Vagina (tissue), 2 donors: ENCODE measurements at places on chromosomes 6 and 20. TPM values are rescaled to one million over a fixed set of nuclear protein-coding genes. Genes with fewer than 3 reads are reported as not detected.

CDH22 gene
- total RNA-seq: 1.7 TPM

FNDC1 gene
- 0.49 TPM for total RNA-seq

CGA gene
- total RNA-seq: not detected

BPIFB2 gene
- total RNA-seq: not detected

DNA sequence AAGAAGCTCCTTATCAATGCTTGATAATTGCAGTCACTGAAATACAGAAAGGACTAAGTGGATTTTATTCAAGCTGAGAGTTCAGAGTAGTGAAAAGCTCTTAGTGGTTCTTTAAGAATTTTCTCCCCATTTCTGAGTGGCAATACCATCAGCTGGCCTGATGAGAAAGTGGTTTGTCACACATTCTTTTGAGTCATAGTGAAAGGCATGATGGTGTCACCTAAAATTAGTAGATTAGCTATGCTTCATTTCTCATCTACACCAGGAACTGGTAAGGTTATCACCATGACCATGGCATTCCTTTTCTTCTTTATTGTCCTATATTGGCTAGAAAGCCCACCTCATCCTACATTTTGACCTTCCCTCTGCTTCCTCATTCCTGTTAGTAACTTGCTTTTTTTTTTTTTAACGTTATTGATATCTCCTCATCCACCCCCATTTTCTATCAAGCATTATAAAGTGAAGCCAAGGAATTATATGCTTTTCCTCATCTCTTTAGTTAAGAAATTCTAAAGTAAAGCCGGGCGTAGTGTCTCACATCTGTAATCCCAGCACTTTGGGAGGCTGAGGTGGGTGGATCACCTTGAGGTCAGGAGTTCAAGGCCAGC, 67.4 kb upstream of the LOC128125822 start:
- no peak for DNase-seq
- H3K4me3 ChIP-seq: no peak overlapping the region
- no peaks in the 10 kb centered on the region for H3K27me3 ChIP-seq
- H3K36me3 ChIP-seq: no peaks in the 10 kb centered on the region

DNA sequence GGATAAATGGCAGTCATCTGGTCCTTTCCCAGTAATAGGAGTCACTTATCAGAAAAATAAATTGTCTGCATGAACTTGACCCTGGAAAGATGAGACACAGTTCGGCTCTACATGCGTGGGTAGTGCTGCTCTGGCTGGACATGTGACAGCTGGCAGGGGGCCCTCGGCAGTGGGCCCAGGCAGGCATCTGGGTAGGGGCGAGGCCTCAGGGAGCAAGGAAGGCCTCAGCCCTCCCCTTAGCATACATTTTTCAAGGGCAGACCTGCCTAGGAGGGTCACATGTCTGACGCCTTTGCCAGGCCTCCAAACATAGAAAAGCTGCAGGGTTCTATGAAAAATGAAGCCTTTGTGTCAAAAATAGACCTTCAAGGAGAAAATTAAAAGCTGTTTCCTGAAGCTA, 12.8 kb upstream of the ILRUN start:
- H3K27ac ChIP-seq: peak overlapping the region; percentile 25
- DNase-seq: no peak
- H3K4me1 ChIP-seq: peaks cover 17% of the 10 kb centered on the region
- no peaks in the 10 kb centered on the region for H3K27me3 ChIP-seq
- H3K36me3 ChIP-seq: no peaks in the 10 kb centered on the region
- H3K4me3 ChIP-seq: no peak overlapping the region

DNA sequence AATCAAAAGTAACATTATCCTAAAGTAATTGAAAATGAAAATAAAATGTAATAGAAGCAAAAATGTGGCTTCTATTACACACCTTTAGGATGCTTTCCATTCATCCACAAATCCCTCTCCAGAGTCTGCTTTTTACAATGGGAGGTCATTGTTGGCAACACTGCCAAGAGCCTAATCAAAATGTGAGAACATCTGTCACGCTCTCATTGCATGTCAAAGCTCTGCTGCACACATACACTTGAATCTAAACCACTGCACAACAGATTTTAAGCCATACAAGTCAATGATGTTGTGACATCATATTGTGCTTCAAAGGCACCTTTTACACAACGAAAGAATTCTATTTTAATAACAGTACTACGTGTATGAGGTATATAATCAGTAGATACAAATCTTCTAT, 82.1 kb downstream of the PREP start:
- H3K27ac ChIP-seq: no peak overlapping the region
- H3K36me3 ChIP-seq: peaks cover 19% of the 10 kb centered on the region
- no peak for DNase-seq

GRCh38 chr20:47161411-47161810, 195.1 kb downstream of the ZMYND8 start:
- no peak overlapping the region for H3K4me3 ChIP-seq
- H3K27ac ChIP-seq: no peak overlapping the region
- no peaks in the 10 kb centered on the region for H3K4me1 ChIP-seq
- no peaks in the 10 kb centered on the region for H3K36me3 ChIP-seq
- DNase-seq: no peak

DNA sequence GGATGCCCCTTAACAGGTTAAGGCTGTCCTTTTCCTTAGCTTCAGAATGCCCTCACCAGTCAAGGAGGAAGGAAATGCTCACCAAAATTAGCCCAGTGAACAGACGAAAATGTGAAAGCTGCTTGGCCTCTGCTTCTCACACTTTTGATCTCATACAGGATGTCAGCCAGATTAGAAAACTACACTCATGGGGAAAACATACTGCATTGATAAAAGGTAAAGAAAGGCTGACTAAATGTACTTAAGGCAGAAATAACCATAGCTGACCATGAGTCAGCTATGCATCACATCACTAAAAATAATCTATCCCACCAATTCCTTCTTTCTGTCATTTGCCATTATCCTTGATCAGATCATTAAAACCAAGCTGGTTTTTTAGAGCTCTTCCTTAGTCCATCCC, 198.4 kb upstream of the TENT5A start:
- H3K27me3 ChIP-seq: no peaks in the 10 kb centered on the region
- no peaks in the 10 kb centered on the region for H3K36me3 ChIP-seq
- H3K4me3 ChIP-seq: no peak overlapping the region

DNA sequence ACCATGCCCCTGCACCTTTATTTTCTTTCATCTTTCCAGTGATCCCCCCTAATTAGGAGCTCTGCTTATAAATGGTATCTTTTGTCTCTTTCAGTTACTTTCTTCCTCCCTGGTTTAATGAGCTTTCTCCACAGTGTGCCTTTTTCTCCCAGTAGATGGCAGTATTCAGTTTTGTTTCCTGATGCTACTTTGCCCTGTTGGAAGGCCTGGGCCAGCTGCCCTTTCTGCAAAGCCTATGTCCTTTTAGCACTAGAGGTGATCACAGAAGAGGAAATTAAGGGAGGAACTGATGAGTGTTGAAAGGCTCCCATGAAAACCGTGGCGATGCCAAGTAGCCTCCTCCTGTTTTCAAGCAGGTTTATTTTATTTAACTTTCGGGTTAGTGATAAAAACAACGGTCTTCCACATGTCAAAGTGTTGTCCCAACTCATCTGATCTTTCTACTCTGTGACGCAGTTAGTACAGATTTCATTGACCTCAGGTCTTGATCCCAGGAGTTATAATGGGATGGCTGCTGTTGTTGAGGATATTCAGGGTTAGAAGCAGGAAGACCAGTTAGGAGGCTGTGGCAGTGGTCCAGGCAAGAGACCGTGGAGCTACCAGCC, 184.2 kb upstream of the BMP2 start:
- no peaks in the 10 kb centered on the region for H3K27me3 ChIP-seq
- DNase-seq: no peak
- no peaks in the 10 kb centered on the region for H3K4me1 ChIP-seq
- no peak overlapping the region for H3K27ac ChIP-seq
- no peak overlapping the region for H3K4me3 ChIP-seq

DNA sequence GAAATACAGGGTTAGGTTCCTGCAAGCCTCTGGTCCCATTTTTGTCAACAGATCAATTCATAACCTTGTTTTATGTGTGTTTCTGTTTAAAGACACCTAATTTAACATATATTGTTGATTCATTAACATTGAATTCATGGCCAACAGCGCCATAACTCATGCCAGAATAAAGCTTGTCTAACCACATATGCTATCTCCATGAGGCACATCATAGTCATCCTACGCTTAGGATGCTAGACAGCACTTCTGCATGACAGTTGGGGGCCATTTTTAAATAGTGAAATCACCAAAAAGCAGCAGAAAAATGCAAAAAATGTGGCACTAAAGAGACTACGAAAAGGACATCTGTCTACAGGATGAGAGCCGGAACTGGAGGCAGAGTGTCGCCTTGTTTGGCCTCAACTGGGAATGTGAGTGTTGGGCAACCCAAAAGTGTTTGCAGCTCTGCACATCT, 37.9 kb downstream of the TRAM2 start:
- H3K27ac ChIP-seq: no peak overlapping the region
- H3K4me3 ChIP-seq: no peak overlapping the region
- H3K4me1 ChIP-seq: peaks cover 60% of the 10 kb centered on the region
- H3K27me3 ChIP-seq: no peaks in the 10 kb centered on the region
- DNase-seq: no peak

- no peak overlapping the region for H3K4me3 ChIP-seq
- H3K4me1 ChIP-seq: no peaks in the 10 kb centered on the region
- no peaks in the 10 kb centered on the region for H3K27me3 ChIP-seq
- DNase-seq: no peak
- H3K36me3 ChIP-seq: no peaks in the 10 kb centered on the region
These were observed 18.9 kb upstream of the ARFGEF3 start for GRCh38 chr6:138142806-138143205.

DNA sequence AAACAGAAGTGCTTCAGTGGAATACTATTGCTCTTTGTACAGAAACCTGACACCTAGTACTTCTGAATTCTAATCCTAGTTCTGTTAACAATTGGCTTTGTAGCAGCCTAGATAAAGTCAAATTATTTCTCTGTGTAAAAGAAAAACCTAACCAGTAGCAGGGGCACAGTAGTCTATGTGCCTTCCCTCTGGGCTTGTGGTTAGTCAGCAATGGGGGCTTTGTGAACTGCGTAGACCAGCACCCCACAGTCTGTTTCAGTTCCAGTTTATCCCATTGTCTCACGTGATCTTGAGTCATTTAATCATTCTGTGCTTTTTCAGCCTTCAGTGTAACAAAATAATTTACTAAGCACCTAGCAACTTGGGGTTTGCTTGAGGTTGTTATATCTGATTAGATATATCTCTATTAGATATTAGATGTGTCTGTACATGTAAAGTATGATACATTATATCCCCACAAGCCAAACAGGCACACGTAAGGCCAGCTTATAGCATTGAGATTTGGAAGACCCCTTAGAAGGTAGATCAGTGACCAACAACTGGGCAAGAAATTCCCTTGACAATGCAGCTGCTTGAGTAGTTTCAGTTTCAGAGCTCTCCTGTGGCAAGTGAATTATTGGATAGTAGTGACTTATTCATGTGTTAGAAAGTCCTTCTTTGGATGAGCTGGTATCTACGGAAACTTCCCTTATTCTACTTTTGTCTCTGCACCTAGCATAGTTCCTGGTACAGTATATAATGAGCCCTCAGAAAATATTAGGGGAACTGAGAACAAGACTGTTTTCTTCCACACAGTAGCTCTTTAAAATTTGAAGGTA, 27.9 kb upstream of the CCR6 start:
- peak; percentile 22 for DNase-seq
- no peaks in the 10 kb centered on the region for H3K27me3 ChIP-seq
- H3K4me1 ChIP-seq: no peaks in the 10 kb centered on the region

GRCh38 chr20:34532756-34533155, 16.5 kb downstream of the DYNLRB1 start:
- peaks cover 78% of the 10 kb centered on the region for H3K36me3 ChIP-seq
- no peak for DNase-seq
- no peak overlapping the region for H3K4me3 ChIP-seq
- H3K4me1 ChIP-seq: peaks cover 12% of the 10 kb centered on the region

DNA sequence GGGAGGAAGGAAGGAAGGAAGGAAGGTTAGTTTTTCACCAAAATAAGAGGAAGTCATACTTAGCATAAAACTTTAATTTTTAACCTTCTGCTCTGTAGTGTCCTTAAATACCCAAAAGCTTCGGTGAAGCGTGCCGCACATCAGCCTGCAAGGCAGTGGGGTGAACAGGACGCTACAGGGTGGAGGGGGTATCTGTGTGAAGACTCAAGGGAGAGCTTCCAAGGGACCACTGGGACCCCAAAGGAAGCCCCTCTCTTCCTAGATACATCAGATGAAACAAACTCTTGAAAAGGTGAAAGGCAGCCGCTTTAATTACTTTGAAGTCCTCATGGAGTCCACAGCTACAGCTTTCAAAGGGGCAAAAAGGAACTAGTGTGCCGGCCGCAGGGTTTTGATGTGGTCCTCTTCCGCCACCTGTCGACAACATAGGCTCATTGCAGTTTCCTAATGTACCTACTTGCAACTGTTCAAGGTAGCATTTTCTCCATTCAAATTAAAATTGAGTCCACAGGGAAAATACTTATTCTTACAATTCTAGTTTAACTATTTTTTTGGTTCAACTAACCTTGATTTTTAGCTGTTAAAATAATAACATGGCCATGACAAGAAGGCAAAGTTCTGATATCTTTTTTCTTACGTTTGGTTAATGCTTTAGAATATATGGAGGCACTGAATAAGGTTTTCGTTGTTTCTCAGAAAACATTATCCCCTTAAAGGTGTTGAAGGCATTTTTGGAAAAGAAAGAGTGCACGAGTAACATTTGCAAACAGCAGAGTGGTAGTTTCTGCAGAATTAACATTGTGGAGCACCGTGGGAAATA, 135.0 kb upstream of the RIPOR2 start:
- H3K4me1 ChIP-seq: no peaks in the 10 kb centered on the region
- no peaks in the 10 kb centered on the region for H3K36me3 ChIP-seq
- no peak overlapping the region for H3K4me3 ChIP-seq

- H3K27me3 ChIP-seq: no peaks in the 10 kb centered on the region
- no peak for DNase-seq
- no peaks in the 10 kb centered on the region for H3K36me3 ChIP-seq
- H3K4me1 ChIP-seq: peaks cover 25% of the 10 kb centered on the region
These were observed 39.4 kb upstream of the PMEPA1 start for GRCh38 chr20:57749131-57749690.

DNA sequence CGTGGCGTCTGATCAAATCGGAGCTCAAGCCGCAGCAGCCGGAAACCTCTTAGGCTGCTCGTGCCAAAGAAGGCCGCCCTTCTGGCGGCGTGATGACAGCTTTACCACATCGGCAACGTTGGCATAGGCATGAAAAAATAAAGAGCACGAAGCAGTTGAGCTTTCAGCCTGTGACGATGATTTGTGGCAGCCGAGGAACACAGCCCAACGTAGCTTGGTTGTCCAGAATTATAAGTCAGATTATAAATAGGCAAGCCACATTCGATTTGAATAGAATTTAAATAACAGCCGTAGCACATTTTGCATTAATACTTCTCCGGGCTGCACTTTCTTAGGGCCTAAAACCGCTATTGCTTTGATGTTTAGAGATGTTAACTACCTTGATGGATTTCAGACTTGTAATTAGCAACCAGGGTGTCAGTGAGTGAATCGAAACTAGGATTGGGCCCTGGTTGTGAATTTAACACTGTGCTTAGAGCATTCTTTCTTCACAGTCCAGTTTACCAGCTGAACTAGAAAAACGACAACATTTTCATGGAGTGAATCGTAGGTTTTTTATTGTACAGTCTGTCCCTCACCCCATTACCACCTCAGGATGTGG, 864 bp upstream of the BCLAF1 start:
- H3K27me3 ChIP-seq: no peaks in the 10 kb centered on the region
- no peak for DNase-seq
- H3K4me3 ChIP-seq: peak overlapping the region; percentile 94
- H3K36me3 ChIP-seq: no peaks in the 10 kb centered on the region
- peak overlapping the region; percentile 100 for H3K27ac ChIP-seq
